ENCODE measurements at places on chromosomes 16 and 17. TPM values are rescaled to one million over a fixed set of nuclear protein-coding genes. Genes with fewer than 3 reads are reported as not detected.

The EZH1 gene
- 32.4 TPM for total RNA-seq

The JUP gene
- 6.0 TPM for total RNA-seq

The PRSS27 gene
- total RNA-seq = 0.70 TPM

The IGSF6 gene
- 0.24 TPM for total RNA-seq

The FBXO39 gene
- total RNA-seq = 1.9 TPM

The ABCC11 gene
- not detected for total RNA-seq

The TNFRSF13B gene
- not detected for total RNA-seq

The ARHGDIG gene
- total RNA-seq = not detected

The PPM1E gene
- total RNA-seq = not detected

The MT4 gene
- not detected for total RNA-seq

The NETO2 gene
- 4.1 TPM for total RNA-seq

The MYH8 gene
- total RNA-seq = not detected

The MAP2K4 gene
- 43.2 TPM for total RNA-seq

The NLRP1 gene
- total RNA-seq = 44.5 TPM

The C1QTNF8 gene
- not detected for total RNA-seq

The KRT40 gene
- total RNA-seq = not detected

The SLC52A1 gene
- 0.40 TPM for total RNA-seq

The CCDC154 gene
- total RNA-seq = 2.1 TPM

The STX1B gene
- 2.2 TPM for total RNA-seq

The VKORC1 gene
- 78.8 TPM for total RNA-seq

The CPNE7 gene
- total RNA-seq = 1.1 TPM

The ABCC12 gene
- not detected for total RNA-seq
